ENCODE measurements at places on chromosomes 5 and 9.

GRCh38 chr5:76386360-76386759 is 16.7 kb upstream of the IQGAP2 start:
- DNase-seq, result no peak

DNA sequence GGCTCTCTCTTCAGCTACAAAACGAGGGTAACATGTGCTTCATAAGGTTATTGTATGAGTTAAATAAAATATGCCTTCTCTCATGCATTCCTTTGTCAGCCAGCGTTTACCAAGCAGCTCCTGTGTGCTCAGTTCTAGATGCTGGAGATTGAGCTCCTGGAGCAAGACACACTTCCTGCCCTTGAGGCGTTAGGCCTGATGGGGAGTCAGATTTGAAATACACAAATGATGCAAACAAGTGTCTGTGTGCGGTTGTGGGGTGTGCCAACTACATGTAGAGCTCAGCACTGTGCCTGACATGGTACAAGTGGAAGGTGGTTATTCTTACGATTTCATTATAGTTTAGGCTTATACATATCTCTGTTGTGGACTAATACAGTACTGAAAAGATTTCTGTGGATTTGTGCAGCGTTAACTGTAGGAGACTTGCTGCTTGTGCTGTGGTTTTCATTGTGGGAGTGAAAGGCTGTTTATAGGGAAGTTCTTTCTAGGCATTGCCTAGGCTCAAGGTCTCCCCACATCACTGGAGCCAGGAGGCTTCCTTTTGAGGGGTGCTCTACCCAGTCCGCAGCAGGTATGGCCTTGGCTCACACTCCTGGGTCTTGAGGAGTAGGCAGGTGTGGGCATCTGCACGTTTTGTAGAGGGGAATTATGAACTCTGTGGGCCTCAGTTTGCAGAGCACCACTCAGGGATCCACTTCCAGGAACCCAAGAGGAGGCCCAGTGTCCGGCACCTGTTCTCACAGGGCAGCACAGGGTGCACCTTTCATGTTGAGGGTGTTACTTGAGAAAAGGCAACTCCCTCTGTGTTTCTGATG is 39.8 kb upstream of the ANGPTL2 start:
- no peak for DNase-seq

DNA sequence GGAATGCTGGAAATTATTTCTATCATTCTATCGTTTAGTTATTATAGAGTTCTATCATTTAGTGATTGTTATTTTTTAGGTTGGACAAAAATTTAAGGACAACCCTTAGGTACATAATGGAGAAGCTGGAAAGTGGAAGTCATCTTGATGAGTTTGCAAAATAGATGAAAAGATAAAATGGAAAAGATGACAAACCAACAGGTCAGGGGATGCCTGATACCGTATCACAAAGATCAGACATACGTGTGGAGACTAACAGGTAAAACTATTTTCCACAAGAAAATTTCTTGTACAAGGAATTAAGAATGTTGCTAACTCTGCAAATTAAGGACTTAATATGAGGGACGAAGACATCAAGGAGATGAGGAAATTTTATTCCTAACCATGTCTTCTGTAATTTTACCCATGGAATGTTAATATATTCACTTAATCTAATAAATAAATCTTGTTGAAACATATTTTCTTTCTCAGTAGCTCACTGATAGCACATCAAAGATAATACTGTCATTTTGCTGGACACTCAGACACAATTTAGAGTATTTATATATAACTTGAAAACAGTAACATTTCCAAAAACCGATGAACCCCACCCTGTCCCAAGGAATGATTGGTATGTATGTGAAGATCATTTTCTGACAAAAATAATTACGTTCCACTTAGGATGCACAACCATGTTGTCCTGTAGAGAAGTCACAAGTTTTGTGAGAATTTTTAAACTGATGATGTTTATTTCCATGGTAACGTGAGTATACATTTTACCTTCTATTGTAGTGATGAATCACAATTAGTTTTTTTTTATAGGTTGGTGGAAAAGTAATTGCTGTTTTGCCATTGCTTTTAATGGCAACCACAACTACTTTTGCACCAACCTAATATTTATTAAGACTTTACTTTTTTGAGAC is 2.6 kb downstream of the LURAP1L start:
- DNase-seq, result no peak

DNA sequence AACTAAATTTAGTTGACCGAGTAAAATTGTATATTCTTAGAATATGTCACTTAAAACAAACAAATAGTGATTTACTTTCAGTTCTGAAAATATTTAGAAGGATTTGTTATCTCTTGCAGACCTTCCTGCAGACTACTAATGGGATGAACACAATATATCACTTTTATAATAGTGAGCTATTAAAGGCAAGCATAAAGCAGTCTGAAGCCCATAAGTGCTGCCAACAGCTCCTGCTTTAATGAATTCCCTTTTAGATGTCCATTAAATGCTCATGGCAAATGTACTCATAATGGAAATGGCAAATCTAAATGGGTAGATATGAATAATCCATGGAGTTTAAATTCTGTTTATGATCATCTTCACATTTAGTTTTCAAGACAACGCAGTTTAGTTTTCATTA is 170.2 kb downstream of the RANBP17 start:
- DNase-seq, result no peak

DNA sequence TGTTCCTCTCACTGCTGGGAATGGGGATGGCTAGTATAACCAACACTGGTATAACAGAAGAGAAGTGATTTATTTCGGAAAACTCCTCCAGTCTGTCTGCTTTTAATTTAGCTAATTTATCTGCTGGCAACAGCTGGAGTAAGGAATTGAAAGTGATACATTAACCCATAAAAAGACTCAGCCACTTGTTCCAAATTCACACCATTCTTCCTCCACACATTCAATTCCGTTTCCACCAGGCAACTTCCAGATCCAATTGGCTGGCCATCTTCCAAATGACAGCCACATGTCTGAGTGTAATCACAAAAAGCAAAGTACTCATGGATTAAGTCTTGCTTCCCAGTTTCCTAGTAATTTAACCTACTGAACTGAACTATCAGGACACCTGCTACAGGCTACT is 77.1 kb upstream of the RETREG1 start:
- no peak for DNase-seq

DNA sequence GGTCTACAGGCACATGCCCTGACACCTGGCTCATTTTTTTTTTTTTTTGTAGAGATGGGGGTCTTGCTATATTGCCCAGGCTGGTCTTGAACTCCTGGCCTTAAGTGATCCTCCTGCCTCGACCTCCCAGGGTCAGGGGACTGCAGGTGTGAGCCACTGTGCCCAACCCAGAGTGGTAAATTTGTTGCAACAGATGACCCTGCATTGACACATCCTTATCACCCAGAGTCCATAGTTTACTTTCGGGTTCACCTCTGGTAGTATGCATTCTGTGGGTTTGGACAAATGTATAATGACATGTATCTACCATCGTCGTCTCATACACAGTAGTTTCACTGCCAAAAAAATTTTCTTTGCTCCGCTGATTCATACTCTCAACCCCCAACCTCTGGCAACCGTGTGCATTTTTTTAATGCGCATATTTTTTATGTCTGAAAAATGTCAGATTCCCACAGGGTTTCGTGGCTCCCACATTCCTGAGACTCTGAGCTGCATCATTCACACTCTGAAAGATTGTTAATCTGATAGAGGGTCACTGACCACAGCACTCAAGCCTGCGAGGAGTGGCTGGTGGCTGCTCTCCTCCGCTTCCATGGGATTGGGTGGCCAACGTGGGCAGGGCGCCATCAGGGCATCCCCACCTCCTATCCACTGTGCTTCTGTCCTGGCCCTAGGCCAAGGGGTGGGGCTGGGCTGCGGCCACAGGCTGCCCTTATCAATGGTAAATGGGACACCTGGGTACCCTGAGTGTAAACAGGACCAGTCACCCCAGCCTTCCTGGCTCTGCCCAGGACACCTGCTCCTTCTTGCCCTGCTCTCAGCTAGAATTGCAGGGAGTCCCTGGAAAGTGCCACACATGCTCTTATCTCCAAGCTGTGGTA is 9.6 kb downstream of the NDST1 start:
- peak; percentile 66 for DNase-seq

Measured in AG09319 (cell line).